ENCODE measurements at places on chromosomes 13 and 19.

- no peak for DNase-seq
Observed at GRCh38 chr13:92512852-92513251, 713.8 kb upstream of the GPC6 start.

- DNase-seq, result no peak
Observed at GRCh38 chr19:16258440-16258903, 60.8 kb downstream of the AP1M1 start.

DNA sequence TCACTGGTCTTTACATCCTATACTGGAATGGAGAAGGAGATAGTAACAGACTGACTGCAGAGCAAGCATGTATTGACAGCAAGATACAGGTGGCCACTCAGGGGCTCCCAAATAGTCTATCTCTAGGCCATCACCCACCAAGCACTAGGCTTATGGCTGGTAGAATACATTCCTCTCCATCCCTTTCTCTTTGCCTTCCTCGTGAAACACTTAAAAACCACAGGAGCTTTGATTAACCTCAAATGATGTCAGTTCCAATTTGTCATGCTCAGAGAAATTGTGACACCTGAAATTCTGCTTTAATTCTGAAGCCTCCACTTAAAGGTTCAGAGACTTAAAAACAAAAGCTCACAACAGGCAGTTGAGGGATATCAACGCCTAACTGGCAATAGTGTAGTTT, 17.2 kb downstream of the ENOX1 start:
- no peak for DNase-seq

DNA sequence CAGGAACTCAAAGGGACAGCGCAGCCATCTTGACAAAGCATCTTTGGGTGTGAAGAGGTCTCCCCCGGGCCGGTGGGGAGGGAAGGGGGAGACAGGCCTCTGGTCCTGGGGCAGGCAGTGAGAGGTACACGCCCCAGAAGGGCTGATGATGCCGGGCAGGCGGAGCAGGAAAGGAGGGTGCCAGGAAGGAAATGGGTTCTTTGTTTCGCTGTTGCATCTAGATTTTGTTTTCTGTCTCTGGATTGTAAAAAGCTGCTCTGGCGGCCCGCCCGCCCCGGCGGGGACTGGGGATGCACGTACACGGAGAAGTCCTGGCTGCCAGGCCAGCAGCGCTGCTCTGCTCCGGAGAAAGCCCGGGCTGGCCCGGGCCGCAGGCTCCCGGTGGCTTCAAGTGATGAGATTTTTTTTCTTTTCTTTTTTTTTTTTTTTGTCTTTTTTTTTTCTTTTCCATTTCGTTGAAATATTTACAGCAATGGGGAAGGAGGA, 13.2 kb upstream of the ASF1B start:
- no peak for DNase-seq

- DNase-seq, result no peak
Observed at GRCh38 chr19:7799640-7800355, 30.2 kb upstream of the EVI5L start.

- no peak for DNase-seq
Observed at GRCh38 chr19:19463348-19464117, 51.8 kb downstream of the TSSK6 start.

DNA sequence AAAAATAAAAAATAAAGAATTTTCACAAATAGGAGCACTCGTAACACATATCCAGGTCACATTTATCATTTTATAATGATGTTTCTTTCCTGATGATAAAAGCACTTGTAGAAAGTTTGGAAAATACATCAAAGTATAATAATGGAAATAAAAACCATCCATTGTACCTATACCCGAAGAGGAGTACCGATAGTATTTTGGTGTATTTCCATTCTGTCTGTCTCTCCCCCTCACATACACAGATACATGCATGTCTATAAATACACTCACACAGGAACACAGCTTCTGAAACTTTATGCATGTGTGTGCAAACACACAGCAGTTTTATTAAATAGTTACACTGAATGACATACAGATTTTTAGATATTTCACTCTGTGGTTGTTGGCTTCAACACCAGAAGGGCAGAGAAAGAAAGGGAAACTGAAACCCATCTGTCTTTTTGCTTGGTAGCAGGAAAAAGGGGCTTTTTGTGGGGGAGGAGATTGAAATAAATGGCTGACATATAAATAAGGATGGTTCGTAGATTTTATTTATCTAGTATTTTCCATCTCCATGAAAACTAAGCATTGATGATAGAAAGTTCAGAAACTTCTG, 114.8 kb downstream of the LRCH1 start:
- DNase-seq, result no peak

GRCh38 chr19:46023311-46023779, 492 bp upstream of the PGLYRP1 start:
- DNase-seq, result no peak

DNA sequence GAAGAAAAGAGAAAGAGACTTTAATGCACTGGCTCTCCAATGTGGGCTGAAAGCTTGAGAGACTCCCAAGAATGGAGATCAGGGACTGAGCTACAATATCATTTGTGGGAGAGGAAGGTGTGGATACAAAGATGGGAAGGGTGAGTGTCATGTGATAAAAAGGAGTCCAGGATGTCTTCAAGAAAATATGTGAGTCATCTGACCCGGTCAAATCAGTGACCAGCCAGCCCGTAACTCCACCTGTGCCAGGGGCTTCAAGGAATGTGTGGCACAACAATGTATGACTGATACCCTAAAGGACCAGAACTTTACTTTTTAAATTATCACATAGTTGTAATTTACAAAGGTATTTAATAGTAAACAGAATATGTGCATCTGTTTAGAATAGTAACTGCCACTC, 97.2 kb downstream of the DOCK9 start:
- no peak for DNase-seq
